ENCODE measurements at places on chromosomes 16 and 17.

- no peak for DNase-seq
These were observed 110.5 kb downstream of the PMP22 start for GRCh38 chr17:15154618-15155017.

- DNase-seq, result no peak
These were observed 23.8 kb downstream of the GGA2 start for GRCh38 chr16:23486480-23486879.

- DNase-seq, result no peak
These were observed 68.6 kb downstream of the TMEM100 start for GRCh38 chr17:55654022-55654421.

GRCh38 chr16:86681757-86682106, 103.4 kb downstream of the FOXL1 start:
- DNase-seq, result no peak

DNA sequence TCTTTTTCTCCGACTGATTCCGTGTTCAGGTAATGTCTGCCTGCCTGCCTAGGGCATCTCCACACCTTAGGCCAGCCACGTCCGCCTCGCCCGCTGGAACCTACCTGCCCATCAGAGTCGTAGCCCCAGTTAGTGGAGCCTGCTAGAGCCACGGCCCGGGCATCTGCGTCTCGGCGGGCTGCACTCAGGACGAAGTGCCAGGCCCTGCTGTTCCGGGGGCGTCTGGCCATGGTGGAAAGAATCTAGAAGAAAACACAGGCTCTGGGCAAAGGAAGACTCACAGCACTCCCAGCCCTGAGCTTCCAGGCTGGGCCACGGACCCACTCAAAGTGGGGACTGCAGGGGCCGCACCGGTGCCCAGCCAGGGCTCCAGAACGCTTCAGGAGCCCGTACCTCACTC, 1.1 kb downstream of the SPSB3 start:
- no peak for DNase-seq

DNA sequence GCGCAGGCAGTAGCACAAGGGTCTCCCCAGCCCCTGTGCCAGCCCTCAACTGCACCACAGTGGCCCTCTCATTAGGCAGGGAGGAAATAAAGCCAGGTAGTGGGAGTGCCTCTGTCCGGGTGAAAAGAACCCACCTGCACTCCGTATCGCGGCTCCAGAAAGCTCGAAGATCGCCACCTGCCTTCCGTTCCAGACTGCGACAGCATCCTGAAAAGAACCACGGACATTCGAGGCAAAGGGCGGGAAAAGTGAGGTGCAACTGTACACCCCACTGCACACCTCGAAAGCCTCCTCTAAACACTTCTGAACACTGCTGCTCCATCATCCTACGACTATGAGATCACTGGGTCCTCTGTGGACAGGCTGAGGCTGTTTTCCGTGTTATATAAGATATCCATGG, 28.7 kb downstream of the IFT140 start:
- DNase-seq, result no peak

DNA sequence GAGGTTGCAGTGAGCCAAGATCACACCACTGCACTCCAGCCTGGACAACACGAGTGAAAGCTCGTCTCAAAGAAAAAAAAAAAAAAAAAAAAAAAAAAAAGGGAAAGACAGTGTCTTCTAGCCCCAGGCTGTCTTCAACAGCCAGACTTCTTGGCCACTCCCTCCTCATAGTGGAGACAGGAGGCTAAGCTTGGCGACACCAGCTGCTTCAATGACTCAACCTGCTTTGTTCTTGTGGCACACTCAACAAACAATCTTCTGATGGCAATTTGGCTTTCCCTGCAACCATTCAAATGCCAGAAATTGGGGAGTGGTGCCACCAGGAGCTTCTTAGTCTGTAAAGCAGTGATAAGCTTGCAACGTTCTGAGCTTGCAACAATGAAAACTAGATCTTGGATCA, 290.4 kb upstream of the DYNLRB2 start:
- no peak for DNase-seq

GRCh38 chr17:7775051-7775450, 57.5 kb downstream of the DNAH2 start:
- DNase-seq, result no peak

DNA sequence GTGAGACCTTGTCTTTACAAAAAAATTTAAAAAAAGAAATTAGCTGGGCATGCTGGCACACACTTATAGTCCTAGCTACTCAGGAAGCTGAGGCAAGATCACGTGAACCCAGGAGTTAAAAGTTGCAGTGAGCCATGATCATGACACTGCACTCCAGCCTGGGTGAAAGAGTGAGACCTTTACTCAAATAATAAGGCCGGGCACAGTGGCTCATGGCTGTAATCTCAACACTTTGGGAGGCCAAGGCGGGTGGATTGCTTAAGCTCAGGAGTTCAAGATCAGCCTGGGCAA, 11.5 kb upstream of the RIPOR1 start:
- no peak for DNase-seq

- no peak for DNase-seq
These were observed 16.1 kb upstream of the SLC38A8 start for GRCh38 chr16:84058664-84059063.

- no peak for DNase-seq
These were observed 551.9 kb upstream of the CA10 start for GRCh38 chr17:52710363-52710901.

- DNase-seq, result no peak
These were observed 108.5 kb downstream of the USP22 start for GRCh38 chr17:20934288-20934687.

DNA sequence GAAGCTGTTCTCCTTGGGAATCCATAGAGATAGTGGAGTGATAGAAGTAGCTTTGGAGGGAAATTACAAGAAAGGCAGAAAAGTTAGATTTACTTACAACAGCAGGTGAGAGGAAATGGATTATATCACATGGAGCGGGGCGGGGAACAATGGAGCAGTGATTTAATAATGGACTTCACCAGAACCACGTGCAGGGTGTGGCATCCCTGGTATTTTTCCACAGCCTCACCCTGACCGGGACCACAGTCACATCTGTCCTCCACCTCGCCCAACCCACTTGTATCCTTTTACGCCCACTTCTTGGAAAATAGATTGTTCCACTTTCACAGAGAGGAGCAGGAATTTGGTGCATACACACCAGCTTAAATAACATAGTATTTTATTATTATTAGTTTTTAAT, 15.9 kb upstream of the CYB5B start:
- DNase-seq, result no peak

- DNase-seq, result no peak
These were observed 249.0 kb upstream of the SALL1 start for GRCh38 chr16:51399908-51400670.

DNA sequence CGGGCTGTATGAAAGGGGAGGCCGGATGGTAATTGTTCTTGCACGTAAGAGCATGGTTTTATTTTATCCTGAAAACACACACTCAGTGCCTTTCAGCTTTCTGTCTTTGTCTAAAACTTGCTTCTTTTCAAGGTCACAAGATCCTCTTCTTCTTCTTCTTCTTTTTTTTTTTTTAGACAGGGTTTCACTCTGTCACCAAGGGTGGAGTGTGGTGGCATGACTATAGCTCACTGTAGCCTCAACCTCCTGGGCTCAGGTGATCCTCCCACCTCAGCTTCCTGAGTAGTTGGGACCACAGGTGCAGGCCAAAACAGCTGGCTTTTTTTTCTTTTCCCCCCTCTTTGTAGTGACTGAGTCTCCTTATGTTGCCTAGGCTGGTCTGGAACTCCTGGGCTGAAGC, 15.9 kb upstream of the ZNF629 start:
- DNase-seq, result no peak

GRCh38 chr17:10737168-10737622, 7.4 kb upstream of the TMEM220 start:
- DNase-seq, result no peak

GRCh38 chr17:29368926-29369325, 21.2 kb upstream of the TAOK1 start:
- no peak for DNase-seq
